ENCODE measurements at places on chromosomes 7 and 10. TPM values are rescaled to one million over a fixed set of nuclear protein-coding genes. Genes with fewer than 3 reads are reported as not detected.

The VIPR2 gene
- total RNA-seq: 0.31 TPM

The GJC3 gene
- not detected for total RNA-seq

The TMEM176A gene
- total RNA-seq: 0.26 TPM

The MKX gene
- 0.20 TPM for total RNA-seq

- no peak for DNase-seq
Observed at GRCh38 chr7:20408467-20408826, 77.7 kb downstream of the ITGB8 start.

Measured in CD8-positive, alpha-beta memory T cell (primary cell).